Thoracic aorta (tissue), 2 donors: ENCODE measurements at places on chromosomes 7 and 10. TPM values are rescaled to one million over a fixed set of nuclear protein-coding genes. Genes with fewer than 3 reads are reported as not detected.

- H3K27ac ChIP-seq: no peak overlapping the region
- H3K4me1 ChIP-seq: no peaks in the 10 kb centered on the region
- H3K27me3 ChIP-seq: no peaks in the 10 kb centered on the region
- no peak overlapping the region for H3K4me3 ChIP-seq
Observed at GRCh38 chr7:65927489-65928448, 54.2 kb downstream of the GUSB start.

DNA sequence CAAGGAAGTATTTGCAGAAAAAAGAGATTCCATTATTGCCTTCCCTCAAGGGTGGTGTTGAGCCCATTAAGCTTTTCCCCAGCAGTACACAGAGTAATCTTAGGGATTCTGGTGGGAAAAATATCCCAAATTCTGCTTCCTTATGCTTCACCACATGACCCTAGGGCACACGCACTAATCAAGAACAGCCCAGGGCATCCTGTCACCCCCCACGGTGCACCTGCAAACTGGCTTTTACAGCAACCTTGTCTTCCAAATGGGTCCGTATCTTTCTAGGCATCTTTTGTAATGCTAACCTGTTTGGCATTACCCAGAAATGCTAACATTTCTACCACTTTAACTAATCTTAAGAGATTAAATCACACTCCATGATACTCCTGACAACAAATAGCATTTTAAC lies 926 bp upstream of the C7orf33 start:
- H3K4me3 ChIP-seq: no peak overlapping the region
- no peak for DNase-seq
- H3K36me3 ChIP-seq: no peaks in the 10 kb centered on the region

- no peaks in the 10 kb centered on the region for H3K27me3 ChIP-seq
- H3K36me3 ChIP-seq: peaks cover 6% of the 10 kb centered on the region
- DNase-seq: no peak
- H3K27ac ChIP-seq: no peak overlapping the region
- no peak overlapping the region for H3K4me3 ChIP-seq
Observed at GRCh38 chr10:79260811-79261740, 86.2 kb upstream of the PPIF start.

ZNF679 gene
- total RNA-seq: not detected

SMO gene
- 16.4 TPM for total RNA-seq

DNA sequence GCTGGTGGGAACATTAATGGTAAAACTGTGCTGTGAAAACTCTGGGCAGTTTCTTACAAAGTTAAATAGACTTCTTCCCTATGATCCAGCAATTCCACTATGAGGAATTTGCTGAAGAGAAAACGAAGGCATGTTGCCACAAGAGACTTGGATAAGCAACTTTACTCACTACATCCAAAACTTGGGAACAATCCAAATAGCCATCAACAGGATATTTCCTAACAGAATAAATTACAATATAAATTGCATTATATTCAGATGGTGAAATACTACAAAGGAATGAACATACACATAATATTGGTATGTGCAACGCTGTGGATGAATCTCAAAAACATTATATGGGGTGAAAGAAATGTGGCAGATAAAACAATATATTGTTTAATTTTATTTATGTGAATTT lies 21.4 kb upstream of the MKI67 start:
- H3K36me3 ChIP-seq: no peaks in the 10 kb centered on the region
- no peak overlapping the region for H3K4me3 ChIP-seq
- no peaks in the 10 kb centered on the region for H3K27me3 ChIP-seq

DNA sequence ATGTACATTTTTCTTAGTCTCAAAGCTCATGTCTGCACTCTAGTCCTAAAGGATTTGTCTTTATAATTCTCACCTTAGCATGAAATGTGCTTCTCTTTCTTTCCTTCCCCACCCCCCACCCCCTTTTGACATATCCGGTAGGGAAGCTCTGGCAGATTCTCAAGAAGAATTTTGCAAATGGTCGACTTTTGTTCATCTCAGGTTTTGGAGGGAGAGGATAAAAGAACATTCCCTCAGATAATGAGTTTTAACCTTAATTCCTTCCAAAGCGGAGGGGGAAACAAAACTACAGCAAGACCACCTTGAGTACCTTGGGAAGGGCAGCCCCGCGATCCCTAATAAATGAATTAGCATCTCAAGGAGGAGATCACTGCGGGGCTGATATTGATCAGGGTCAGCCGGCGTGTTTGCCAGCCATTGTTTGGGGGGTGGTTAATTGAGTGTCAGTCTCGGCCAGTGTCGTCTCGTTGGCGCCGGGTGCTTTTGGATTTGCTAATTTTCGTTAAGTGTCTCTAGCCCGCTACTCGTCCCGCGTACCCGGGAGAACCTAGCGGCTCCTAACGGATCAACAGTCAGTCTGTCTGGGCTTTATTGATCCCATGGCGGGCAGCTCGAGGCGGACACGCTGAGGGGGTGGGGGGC lies 874 bp upstream of the BAMBI start:
- H3K27ac ChIP-seq: peak overlapping the region; percentile 49
- peak overlapping the region; percentile 84 for H3K4me3 ChIP-seq
- no peaks in the 10 kb centered on the region for H3K27me3 ChIP-seq

DNA sequence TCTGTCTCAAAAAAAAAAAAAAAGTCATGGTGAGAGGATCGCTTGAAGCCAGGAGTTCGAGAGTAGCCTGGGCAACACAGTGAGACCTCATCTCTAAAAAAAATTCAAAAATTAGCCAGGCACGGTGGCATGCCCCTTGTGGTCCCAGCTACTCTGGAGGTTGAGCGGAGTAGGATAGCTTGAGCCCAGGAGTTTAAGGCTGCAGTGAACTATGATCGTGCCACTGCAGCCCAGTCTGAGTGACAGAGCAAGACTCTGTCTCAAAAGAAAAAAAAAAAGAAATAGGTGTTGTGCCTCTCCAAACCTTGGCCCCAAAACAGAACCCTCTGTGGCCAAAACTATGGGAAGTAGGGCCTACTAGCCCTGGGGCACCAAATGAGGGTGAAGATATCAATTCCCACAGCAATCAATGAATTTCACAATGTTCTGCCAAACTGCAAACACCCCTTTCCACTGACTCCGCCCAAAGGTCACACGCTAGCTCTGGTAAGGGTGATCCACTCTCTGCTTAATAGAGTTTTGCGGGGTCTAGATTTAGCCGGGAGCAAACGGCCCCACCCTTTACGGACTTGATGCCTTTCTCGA lies 16.9 kb downstream of the SSC4D start:
- no peaks in the 10 kb centered on the region for H3K36me3 ChIP-seq
- peaks cover 16% of the 10 kb centered on the region for H3K4me1 ChIP-seq
- H3K4me3 ChIP-seq: peak overlapping the region; percentile 87
- DNase-seq: no peak
- H3K27me3 ChIP-seq: no peaks in the 10 kb centered on the region

DNA sequence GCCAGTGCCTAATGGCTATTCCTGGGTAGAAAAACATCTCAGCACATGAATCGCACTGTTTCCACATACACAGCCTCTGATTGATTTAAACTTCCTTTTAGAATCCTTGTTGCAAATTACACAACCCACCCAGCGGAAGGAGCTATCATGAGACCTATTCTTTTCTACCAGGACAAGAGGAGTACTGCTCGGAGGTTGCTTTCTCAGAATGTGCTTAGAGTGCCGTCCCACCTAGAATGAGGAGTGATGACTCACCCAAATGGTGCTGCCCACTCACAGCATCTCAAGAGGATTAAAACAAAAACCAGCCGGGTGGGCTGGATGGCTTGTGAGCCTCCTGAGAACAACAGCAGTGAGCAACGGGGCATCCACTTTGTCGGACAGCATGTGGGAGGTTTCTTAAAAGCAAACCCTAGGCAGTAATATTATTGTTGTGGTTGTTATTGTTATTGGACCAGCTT lies 128.9 kb downstream of the DGKI start:
- H3K4me1 ChIP-seq: no peaks in the 10 kb centered on the region
- no peak for DNase-seq
- H3K27ac ChIP-seq: peak overlapping the region; percentile 46
- peak overlapping the region; percentile 47 for H3K4me3 ChIP-seq
- H3K27me3 ChIP-seq: no peaks in the 10 kb centered on the region
- H3K36me3 ChIP-seq: no peaks in the 10 kb centered on the region

DNA sequence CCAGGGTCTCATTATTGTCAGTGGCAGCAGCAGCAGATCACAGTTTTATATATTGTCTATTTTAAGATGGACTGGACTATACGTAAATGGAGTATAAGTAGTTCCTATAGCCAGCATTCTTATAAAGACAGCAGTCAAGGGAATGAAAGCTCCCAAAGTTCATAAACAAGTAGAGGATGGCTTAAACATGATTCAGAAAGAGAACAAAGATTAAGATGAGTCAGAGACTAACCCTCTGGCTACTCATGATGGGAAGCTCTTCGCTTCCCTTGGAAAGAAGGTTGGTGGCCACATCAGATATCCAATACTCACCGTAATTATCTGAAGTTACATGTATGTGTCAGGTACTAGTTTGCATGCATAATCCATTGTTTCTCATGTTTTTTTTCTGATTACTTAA lies 277.0 kb downstream of the INHBA start:
- no peaks in the 10 kb centered on the region for H3K4me1 ChIP-seq
- H3K27ac ChIP-seq: no peak overlapping the region
- no peak overlapping the region for H3K4me3 ChIP-seq
- no peaks in the 10 kb centered on the region for H3K27me3 ChIP-seq
- no peaks in the 10 kb centered on the region for H3K36me3 ChIP-seq
- DNase-seq: no peak

- H3K36me3 ChIP-seq: peaks cover 74% of the 10 kb centered on the region
- DNase-seq: no peak
- peaks cover 11% of the 10 kb centered on the region for H3K4me1 ChIP-seq
- H3K27me3 ChIP-seq: no peaks in the 10 kb centered on the region
- H3K27ac ChIP-seq: peak overlapping the region; percentile 79
- no peak overlapping the region for H3K4me3 ChIP-seq
Observed at GRCh38 chr7:74063646-74064045, 20.0 kb upstream of the LIMK1 start.

- H3K27me3 ChIP-seq: no peaks in the 10 kb centered on the region
- DNase-seq: no peak
- no peak overlapping the region for H3K4me3 ChIP-seq
- H3K4me1 ChIP-seq: no peaks in the 10 kb centered on the region
Observed at GRCh38 chr10:21272643-21273399, 252.7 kb downstream of the SKIDA1 start.
